Activated T-helper 1 cell treated with Interleukin-2 at 50 U/mL for 16 hours (primary cell): ENCODE measurements at places on chromosomes 7 and 10.
A peak's percentile ranks its signal among the peaks of the same experiment; 100 is the strongest.

- no peak for DNase-seq
Measured at GRCh38 chr7:111089822-111090426, 1.0 kb upstream of the LRRN3 start.

- no peak for DNase-seq
Measured at GRCh38 chr7:28182071-28182471, 1.5 kb upstream of the JAZF1 start.

DNA sequence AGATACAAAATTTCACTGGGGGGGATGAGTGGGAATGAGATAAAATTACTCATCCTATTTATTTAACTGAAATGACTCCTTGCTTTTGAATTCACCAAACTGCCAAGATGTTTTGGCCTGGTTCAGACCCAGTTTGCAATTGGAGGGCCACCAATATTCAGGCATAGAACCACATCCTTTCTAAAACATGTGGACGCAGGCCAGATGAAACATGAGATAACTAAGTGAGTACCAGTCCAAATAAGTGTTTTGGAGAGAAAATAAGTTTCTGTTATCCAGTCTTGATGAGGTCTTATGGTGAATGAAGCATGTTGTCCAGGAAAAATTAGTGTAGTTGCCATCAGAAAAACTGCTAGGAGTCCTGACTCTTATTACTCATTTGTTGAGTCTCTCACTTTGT, 36.3 kb upstream of the PDK4 start:
- DNase-seq = no peak

DNA sequence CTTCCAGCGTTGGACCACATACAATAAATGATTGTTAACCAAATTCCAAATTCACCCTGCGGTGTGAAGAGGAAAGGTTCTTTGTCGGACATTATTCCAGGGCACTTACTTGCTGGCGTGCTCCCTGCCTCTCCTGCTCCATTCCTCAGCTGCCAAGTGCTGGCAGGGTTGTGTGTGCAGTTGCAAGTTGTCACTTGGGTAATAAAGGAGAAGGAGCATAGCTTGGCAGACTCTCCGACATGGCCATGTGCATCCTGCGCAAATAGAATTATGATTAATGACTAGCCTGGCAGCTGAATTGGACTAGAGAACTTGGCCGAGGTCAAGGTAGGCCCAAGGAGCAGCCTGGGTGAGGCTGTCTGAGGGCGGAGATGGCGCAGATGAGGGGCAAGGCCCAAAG, 92.3 kb upstream of the ELMO1 start:
- DNase-seq = no peak

DNA sequence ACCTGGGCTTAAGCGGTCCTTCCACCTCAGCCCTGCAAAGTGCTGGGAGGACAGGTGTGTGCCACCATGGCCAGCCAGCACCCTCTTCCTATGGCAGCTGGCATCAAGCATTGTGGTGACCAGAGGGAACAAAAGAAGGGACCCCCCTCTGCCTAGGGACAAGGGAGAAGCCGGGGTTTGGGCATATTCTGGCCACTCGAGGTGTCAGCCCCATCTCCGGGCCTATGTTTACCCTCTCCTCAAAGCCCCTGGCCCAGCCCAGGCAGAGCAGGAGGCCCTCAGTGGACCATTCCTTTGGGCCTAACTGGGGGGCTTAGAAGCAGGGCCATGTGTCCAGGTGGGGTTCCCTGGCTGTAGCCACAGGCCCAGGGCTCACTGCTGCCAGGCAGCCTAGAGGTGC, 23.9 kb downstream of the VSIR start:
- no peak for DNase-seq

DNA sequence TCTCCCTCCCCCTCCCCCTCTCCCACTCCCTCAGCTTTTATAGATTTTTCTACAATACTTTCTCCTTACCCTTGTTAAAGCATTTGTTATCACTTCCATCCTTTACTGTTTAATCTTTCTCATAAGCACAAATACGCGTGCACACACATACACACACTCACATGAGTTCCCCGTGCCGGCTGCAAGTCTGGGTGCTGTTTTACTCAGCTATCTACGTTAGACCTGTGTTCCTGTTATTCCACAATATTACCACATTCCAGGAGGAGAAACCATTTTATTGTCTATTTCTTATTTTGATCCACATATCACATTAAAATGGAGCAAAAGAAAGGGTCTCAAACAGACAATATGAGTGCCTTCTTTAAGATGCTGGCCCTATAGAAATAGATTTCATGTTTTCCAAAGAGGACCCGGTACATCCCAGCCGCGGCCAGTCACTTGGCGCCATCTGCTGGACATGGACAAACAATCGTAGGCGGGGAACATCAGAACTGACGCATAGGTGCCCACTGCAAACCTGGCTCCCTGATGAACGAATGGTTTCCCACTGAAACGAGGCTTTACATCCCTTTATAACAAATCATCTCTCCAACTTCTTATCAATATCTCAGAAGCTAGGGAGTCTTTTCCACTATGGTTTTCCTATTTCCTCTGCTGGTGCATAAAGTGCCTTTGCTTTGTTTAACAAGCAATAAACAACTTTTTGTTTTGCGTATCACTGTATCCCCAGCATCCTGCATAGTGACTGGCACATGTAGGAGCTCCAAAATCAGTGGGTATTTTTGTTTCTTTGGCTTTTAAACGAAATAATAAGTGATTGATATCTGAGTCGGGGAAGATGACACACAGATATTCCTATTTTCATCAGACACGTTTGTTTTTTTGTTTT, 25.2 kb upstream of the OPTN start:
- DNase-seq = peak; percentile 9

DNA sequence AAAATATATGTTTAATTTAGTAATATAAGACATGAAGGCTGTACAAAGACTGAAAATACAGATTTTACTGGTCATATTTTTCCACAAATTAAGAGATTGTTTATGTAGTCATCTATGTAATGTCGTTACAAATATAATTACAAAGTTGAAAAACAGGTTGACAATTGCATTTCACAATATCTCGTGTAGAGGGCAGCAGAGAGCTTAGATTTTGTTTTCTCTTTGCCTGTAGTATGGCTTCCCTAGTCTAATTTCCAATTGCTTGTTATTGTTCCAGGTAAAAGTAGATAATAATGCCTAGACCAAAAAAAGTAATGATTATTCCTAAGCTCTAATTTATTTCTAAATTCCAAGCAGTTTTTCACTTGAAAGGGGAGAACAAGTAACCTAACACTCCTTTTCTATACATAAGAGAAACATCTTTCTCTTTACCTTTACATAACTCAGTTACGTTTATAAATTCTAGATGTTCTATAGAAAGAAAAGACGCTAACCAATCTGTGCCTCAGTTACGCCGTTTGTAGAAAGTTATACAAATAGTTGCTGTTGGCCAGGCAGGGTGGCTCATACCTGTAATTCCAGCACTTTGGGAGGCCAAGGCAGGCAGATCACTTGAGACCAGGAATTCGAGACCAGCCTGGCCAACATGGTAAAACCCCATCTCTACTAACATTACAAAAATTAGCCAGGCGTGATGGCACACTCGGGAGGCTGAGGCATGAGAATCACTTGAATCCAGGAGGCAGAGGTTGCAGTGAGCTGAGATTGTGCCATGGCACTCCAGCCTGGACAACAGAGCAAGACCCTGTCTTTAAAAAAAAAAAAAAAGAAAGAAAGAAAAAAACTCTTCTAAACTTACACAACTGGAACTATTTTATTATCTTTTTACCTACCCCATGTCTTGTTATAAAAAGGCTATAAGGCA, 30.0 kb downstream of the NET1 start:
- no peak for DNase-seq

- peak; percentile 35 for DNase-seq
Measured at GRCh38 chr10:131901181-131901829, 497 bp downstream of the PPP2R2D start.

- no peak for DNase-seq
Measured at GRCh38 chr10:12797471-12798262, 203.8 kb downstream of the CCDC3 start.
